Liver (tissue), 10 donors: ENCODE measurements at places on chromosomes 6 and 20. TPM values are rescaled to one million over a fixed set of nuclear protein-coding genes. Genes with fewer than 3 reads are reported as not detected.

Gene ADAM33
- polyA plus RNA-seq = 0.51 TPM

Gene CD40
- 9.4 TPM for polyA plus RNA-seq

Gene NQO2
- 127 TPM for polyA plus RNA-seq

Gene BTBD9
- polyA plus RNA-seq = 6.0 TPM

Gene SLC22A7
- polyA plus RNA-seq = 172 TPM

Gene FBXL4
- polyA plus RNA-seq = 4.1 TPM

Gene SLC22A16
- not detected for polyA plus RNA-seq

Gene NKAIN4
- not detected for polyA plus RNA-seq
